ENCODE measurements at places on chromosomes 12 and 14.

GRCh38 chr12:124422142-124422569 is 127.3 kb downstream of the RFLNA start:
- DNase-seq, result no peak

GRCh38 chr12:108363165-108363564 is 24.1 kb upstream of the CMKLR1 start:
- DNase-seq, result no peak

- no peak for DNase-seq
These were observed 11.1 kb upstream of the EGLN3 start for GRCh38 chr14:33962016-33962415.

DNA sequence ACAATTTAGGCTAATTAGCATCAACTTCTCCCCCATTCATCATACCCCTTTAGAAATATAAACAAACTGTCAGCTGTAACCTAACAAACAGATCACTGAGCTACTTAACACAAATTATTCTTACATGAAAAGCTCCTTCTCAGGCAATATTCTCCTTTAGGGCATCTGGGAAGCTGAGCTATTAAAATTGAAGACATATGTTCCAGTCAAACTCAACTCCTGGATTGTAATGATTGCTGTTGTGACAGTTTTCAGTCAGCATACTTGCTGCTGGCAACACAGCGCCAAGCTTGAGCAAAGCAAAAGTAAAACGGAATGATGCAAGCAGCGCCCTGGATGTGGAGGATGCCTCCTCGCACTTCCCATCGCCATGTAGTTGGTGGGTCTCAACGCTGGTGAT is 82.4 kb downstream of the SLC25A21 start:
- DNase-seq, result no peak

DNA sequence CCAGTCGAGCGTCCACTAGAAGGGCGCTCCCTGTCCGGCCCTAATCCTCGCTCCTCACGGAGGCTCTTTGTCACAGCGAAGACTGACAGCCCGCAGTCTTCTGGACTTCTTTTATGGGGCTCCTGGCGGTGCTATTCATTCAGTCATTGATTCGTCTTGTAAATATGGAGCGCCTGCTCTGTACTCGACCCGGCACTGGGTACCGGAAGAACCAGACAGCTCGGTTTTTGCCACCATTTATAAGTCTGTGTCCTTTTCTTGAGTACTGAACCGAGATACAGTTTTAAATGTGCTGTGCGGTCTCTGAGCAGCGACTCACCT is 570 bp downstream of the DMAC2L start:
- DNase-seq, result no peak

- DNase-seq, result no peak
These were observed 90.8 kb downstream of the NPAS3 start for GRCh38 chr14:33029511-33029910.

DNA sequence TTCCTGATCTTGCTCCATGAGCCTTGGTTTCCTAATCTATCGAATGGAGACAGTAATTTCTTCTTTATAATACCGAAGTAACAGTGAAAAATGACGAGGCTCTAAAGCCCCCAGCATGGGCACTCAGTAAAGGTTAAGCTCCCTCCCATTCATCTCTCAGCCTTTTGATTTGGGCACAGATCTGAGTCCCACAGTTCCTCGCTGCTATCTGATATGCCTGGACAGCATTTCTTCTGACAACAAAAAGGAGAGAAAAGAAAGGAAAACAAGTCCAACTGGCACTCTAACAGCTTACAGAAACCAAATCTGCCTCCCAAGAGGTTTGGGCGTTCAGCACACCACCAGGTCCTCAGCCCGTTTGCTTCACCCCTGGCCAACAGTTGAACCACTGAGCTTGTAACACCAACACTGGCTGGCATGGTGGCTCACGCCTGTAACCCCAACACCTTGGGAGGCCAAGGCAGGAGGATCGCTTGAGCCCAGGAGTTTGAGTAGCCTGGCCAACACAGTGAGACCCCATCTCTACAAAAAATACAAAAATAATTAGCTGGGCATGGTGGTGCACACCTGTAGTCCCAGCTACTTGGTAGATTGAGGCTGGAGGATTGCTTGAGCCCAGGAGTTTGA is 19.5 kb downstream of the CCDC88C start:
- no peak for DNase-seq

GRCh38 chr12:69929125-69929524 is 104.1 kb downstream of the MYRFL start:
- DNase-seq, result no peak

Measured in T-helper 1 cell (primary cell).